ENCODE measurements at places on chromosomes 5 and 9.

DNA sequence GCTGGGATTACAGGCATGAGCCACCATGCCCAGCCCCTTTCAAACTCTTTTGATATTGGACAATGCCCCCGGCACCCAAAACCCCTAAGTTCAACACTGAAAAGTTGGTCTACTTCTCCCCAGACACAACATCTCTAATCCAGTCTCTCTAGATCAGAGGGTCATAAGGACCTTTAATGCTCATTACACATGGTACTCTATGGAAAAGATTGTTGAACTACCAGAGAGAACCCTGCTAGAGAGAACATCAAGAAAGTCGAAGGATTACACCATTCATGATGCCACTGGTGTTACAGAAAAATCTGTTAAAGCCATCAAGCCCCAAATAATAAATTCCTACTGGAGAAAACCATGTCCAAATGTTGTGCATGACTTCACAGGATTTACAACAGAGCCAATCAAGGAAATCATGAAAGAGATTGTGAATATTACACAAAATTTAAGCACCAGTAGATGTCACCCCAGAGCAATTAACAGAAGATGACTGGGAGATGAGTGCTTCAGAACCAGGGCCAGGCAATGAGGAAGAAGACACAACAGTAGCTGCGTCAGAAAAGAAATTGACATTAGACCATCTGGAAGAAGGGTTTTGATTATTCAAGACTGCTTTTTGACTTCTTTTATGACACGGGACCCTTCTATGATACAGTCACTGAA, 28.3 kb upstream of the NIPAL4 start:
- peak; percentile 55 for DNase-seq

GRCh38 chr5:45037927-45038326, 229.2 kb downstream of the MRPS30 start:
- DNase-seq: no peak

GRCh38 chr9:27353166-27353473, 56.2 kb upstream of the EQTN start:
- no peak for DNase-seq

DNA sequence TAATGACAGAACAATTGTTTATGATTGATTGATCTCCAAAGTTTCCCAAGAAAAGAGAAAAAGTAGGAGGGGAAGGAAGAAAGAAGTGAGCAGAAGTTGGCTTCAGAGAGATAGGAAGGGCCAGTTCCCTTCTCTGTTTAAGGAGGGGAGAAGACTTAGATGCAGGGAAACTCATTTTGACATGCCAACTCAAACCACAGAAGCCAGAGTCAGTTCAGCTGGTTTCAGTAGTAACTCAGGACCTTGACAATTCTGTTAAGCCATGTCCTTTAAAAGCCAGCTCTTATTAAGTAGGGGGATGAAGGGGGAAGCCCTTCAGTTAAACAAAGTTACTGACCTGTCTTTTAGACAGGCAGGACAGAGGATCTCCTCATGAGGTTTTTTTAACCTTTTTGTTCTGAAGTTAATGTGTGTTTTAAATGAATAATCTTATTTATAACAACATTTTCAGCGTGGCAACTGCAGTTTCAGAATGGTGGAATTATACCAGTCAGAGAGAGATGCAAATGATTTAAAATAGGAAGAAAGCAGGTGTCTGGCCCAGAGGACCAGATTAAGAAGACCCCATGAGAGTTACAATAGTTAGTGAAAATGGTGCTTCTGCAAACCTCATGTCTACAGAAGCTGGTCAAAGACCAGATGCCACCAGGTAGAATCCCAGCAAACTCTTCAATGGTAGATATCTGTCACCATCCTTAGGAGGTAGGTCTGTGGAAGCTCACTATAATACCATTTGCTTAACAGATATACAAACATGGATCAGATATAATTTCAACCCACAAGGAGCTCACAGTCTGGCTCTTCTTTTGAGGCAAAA, 29.3 kb upstream of the ABL1 start:
- no peak for DNase-seq

- no peak for DNase-seq
These were observed 144.4 kb upstream of the MAP3K1 start for GRCh38 chr5:56670916-56671315.

DNA sequence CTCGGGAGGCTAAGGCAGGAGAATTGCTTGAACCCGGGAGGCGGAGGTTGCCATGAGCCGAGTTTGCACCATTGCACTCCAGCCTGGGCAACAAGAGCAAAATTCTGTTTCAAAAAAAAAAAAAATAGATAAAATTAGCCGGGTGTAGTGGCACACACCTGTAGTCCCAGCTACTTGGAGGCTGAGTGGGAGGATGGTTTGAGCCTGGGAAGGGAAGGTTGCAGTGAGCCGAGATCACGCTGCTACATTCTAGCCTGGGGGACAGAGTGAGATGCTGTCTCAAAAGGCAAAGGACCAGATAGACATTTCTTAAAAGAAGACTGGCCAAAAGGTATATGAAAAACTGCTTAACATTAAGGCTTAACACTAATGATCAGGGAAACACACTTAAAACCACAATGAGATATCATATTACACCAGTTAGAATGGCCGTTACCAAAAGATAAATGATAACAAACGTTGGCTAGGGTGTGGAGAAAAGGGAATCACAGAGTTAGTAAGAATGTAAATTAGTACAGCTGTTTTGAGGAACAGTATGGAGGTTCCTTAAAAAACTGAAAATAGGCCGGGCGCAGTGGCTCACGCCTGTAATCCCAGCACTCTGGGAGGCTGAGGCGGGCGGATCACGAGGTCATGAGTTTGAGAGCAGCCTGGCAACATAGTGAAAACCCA, 10.1 kb upstream of the MARVELD2 start:
- no peak for DNase-seq

- DNase-seq: no peak
These were observed 15.9 kb downstream of the FBXW5 start for GRCh38 chr9:136928591-136928990.

DNA sequence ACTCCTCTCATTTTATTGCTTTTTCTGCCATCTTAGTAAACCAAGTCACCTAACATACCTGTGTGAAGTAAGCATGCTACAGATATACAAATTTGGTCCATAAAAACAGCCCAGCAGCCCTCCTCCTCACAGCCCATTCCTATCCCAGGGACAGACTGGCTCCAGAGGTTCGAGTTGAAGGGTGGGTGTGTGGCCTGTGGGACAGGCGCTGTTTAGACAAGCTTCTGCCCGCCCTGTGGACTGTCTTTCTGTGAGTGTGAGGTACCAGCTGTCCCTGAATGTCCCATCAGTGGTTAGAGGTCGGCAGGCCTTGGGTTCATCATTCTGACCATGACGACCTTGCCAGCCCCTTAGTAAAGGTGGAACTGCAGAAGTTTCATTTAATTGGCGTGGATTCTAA, 82.0 kb downstream of the WNK2 start:
- DNase-seq: no peak

DNA sequence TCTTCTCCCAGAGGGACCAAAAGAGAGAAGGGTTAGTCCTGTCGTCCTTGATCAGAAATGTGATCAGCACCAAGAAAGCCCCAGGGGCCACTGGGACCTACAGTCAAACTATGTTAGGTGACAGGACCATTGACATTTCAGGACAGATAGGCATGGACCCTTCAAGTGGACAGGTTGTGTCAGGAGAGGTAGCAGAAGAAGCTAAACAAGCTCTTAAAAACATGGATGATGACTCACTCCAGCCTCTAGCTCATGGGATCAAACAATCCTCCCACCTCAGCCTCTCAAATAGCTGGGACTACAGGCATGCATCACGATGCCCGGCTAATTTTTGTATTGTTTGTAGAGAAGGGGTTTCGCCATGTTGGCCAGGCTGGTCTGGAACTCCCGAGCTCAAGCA, 2.3 kb upstream of the AQP3 start:
- no peak for DNase-seq

DNA sequence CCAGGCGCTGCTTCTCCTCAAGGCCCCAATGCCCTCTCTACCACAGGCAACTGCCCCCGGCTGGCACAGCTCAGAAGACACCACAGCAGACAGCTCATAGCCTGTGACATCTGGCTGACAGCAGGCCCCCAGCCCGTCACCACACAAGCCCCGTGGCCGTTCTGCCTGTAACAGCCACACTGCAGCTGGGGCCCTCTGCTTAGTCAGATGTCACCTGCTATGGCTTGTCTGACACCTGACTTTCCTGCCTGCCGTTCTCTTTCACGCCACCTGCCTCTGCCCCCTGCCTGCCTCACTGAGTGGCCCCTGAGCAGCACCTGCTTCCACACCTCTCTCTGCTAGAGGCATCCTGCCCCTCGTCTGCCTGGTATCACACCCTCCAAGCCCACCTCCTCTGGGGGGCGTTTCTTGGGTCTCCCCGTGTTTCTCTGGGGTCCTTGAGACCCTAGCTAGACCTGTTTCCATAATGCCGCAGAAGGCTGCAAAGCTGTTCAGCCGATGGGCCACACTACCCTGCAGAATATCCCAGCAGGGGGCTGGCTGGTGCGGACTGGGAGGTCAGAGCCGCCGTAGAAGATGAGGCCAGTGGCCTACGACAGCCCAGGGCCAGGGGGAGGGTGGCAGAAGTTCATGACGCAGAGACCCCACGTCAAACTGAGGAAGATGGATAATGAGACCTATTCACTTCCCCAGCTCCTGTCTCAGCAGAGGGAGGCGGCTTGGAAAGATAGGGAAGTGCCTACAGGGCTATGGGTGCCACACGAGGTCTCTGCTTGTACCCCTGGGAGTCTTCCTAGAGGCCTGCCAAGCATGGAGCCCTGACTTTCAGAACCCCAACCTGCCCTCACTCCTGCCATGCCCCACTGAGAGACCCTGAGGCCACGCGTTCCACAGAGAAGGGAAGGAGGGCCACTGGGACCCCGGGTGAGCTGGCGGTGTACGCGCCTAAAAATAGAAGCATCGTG, 95.1 kb downstream of the ZNF354C start:
- peak; percentile 80 for DNase-seq

- no peak for DNase-seq
These were observed 328.2 kb upstream of the GRAMD2B start for GRCh38 chr5:126094991-126095390.

DNA sequence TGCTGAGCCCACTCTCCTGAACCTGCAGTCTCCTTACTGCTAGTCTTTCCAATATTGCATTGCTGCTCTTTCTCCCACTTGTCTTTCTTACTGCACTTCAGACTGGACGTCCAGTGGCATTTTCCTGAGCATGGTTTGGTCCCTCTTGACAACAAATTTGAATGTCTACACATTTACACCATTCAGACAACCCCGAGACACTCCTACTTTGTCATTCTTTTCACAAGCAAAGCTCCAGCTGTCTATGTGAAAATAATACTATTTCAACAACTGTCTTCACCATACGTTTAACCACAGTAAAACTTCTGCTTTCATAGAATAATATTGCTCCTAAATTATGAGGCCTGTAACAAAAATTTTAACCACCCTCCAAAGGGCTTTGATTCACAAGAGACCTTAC, 10.4 kb upstream of the APTX start:
- DNase-seq: no peak

DNA sequence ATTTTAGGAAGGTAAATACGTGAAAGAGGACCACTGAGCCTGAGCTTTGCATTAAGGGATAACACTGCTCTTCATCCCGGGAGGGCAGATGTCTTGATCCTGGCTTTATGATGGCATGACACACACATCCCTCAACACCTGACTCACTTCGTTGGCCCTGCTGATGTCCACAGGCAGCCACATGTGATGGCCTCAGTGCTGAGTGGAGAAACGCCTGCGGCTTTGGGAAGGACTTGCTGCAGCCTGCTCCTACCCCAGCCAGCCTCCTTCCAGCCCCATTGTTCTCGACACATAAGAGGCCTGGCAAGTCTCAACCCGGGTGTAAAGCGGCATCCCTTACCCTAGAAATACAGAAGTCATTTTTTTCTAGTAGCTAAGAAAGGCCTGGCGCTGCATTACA, 169.0 kb downstream of the SYK start:
- peak; percentile 35 for DNase-seq

GRCh38 chr5:160970605-160971191, 118.7 kb upstream of the ATP10B start:
- peak; percentile 56 for DNase-seq

GRCh38 chr9:122396614-122397148, 25.9 kb downstream of the PTGS1 start:
- no peak for DNase-seq

DNA sequence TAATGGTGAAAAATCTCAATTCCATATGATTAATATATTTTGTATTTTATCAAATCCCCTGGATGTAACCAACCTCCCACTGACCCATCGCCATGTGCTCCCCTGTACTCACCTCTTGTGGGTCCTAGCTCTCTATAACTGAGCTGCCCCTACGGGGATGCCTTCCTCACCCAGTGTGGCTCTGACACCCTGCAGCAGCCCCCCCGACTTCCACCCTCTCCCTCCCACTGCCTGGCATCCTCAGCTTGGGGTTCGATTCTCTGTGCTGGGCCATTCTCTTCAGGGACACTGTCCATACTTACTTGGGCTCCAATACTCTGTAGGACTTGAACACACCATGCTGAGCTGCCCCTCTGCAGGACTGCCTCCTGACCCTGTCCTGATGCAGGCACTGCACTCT, 87.1 kb downstream of the PJA2 start:
- no peak for DNase-seq

DNA sequence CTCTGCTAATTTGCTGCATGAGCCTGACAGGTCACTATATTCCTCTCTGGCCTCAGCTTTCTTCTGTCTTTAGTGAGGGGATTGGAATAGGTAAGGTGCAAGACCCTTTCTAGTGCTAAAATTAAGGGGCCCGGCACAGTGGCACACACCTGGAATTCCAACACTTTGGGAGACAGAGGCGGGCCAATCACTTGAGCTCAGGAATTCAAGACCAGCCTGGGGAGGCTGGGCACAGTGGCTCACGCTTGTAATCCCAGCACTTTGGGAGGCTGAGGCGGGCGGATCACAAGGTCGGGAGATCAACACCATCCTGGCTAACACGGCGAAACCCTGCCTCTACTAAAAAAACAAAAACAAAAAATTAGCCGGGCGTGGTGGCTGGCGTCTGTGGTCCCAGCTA, 37.2 kb downstream of the EGR1 start:
- DNase-seq: no peak

DNA sequence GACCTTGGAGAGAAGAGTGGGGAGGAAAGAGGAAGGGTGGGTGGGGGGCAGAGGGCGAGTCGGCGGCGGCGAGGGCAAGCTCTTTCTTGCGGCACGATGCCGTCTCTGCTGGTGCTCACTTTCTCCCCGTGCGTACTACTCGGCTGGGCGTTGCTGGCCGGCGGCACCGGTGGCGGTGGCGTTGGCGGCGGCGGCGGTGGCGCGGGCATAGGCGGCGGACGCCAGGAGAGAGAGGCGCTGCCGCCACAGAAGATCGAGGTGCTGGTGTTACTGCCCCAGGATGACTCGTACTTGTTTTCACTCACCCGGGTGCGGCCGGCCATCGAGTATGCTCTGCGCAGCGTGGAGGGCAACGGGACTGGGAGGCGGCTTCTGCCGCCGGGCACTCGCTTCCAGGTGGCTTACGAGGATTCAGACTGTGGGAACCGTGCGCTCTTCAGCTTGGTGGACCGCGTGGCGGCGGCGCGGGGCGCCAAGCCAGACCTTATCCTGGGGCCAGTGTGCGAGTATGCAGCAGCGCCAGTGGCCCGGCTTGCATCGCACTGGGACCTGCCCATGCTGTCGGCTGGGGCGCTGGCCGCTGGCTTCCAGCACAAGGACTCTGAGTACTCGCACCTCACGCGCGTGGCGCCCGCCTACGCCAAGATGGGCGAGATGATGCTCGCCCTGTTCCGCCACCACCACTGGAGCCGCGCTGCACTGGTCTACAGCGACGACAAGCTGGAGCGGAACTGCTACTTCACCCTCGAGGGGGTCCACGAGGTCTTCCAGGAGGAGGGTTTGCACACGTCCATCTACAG, 760 bp downstream of the NPR3 start:
- DNase-seq: peak; percentile 33

- DNase-seq: no peak
These were observed 231.7 kb downstream of the ARHGAP26 start for GRCh38 chr5:143001764-143002351.

GRCh38 chr5:80481019-80481893, 6.6 kb upstream of the FAM151B start:
- peak; percentile 35 for DNase-seq
